M059J (cell line): ENCODE measurements at places on chromosomes 16 and 17.

DNA sequence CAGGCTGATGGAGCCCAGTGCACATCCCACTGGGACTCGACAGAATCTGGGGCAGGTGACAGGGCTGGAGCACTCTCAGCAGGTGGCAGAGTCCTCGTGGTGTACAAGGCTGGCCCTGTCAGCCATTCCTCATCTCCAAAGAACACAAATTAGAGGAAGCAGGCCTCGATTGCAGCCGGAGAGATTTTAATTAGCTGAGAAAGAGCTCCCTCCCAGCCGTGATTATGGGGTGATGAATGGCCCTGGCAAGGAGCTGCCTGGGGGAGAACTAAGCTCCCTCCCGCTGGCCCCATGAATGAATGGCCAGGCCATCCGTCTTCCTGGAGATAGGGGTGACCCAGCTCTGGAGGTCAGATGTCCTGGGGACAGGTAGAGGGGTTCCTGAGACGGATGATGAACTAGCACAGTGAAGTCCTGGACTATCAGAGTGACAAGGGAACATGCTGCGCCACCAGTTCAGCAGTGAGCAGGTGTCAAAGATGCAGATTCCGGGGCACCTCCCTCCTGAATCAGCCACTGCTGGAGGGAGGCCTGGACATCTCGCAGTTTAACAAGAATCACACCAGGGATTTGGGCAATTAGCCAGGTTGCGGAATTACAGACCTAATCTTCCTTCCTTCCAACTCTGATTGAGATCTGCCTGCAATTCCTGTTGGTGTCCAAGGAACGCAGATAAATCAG lies 35.5 kb downstream of the PIMREG start:
- DNase-seq = no peak

DNA sequence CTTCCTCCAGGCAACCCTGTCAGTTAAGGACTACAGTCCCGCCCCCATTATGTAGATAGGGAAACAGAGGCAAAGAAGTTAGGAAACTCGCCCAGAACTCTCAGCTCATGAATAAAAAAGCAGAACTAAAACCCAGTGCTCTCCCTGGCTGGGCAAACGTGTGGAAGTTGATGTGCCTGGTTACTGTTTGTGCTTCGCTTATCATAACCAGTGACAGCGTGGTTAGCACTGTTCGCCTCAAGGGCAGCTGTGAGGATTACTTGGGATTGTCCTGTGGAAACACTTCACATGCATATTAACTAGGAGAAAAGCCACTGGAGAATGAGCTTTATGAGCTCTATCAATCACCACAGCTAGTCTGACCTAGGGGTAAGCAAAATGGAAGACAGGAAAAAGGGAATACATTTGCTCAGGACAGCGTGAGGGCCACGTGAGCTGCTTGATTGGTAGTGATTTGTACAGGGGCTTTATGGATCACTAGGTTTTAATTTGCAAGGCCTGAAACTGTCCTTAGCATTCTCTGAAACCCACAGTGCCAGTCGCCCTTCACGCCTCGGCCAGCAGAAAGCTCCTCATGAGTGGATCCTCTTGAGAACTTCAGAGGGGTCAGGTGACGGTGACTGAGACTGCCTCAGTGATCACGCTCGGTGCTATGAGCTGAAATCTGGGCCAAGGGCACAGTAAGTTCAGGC lies 19.9 kb downstream of the CYB5D2 start:
- DNase-seq = peak; percentile 78

DNA sequence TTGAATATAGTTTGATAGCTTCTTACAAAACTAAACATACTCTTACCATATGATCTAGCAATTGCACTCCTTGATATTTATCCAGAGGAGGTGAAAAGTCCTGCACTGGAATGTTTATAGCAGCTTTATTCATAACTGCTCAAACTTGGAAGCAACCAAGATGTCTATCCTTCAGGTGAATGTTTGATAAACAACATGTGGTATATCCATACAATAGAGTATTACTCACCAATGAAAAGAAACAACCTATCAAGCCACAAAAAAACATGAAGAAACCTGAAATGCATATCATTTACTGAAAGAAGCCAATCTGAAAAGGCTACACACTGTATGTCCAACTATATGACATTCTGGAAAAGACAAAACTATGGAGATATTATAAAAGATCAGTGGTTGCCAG lies 16.1 kb downstream of the STAT3 start:
- no peak for DNase-seq

DNA sequence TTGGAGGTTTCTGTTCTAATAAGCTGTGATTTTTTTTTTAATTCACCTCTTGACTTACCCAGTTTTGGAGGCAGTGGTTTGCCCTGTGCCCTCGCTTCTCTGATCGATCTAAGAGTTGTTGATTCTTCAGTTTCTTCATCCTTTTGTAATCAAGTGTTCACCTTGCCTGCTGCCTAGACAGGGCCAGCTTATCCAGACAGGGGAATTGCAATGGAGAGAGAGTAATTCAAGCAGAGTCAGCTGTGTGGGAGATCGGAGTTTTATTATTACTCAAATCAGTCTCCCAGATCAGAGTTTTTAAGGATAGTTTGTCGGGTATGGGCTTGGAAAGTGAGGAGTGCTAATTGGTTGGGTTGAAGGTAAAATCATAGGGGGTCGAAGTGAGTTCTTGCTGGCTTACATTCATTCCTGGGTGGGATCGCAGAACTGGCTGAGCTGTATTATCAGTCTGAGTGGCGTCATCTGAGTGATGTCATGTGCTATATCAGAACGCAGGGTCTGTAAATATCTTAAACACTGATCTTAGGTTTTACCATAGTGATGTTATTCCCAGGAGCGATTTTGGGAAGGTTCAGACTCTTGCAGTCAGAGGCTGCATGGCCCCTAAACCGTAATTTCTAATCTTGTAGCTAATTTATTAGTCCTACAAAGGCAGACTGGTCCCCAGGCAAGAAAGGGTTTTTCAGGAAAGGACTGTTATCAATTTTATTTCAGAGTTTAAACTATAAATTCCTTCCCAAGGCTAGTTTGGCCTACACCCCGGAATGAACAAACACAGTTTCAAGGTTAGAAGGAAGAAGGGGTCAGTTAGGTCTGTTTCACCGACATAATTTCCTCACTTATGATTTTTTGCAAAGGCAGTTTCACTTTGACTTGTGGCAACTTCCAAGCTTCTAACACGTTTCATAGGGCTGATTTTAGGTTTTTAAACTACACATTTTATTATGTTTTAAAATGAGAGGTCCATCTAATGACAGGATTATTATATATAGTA lies 21.5 kb upstream of the KCNJ16 start:
- DNase-seq = no peak

DNA sequence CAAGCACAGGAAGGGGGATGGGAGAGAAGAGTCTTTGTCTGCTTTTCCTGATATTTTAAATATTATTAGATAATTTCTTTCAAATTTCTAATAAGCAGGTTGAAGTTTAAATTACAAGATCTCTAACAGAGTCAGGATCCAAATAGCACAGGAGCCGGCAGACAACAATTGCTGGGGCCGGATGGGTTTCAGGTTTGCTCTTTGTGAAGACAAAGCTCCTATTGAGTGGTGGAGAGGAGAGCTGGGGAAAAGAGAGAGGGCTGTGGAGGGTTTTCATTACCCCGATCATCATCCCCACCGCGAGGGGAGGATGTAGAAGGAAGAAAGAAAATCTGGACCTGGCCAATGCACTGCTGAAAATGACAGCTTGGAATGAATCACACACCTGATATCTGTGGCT lies 197.3 kb downstream of the SOX9 start:
- DNase-seq = no peak

DNA sequence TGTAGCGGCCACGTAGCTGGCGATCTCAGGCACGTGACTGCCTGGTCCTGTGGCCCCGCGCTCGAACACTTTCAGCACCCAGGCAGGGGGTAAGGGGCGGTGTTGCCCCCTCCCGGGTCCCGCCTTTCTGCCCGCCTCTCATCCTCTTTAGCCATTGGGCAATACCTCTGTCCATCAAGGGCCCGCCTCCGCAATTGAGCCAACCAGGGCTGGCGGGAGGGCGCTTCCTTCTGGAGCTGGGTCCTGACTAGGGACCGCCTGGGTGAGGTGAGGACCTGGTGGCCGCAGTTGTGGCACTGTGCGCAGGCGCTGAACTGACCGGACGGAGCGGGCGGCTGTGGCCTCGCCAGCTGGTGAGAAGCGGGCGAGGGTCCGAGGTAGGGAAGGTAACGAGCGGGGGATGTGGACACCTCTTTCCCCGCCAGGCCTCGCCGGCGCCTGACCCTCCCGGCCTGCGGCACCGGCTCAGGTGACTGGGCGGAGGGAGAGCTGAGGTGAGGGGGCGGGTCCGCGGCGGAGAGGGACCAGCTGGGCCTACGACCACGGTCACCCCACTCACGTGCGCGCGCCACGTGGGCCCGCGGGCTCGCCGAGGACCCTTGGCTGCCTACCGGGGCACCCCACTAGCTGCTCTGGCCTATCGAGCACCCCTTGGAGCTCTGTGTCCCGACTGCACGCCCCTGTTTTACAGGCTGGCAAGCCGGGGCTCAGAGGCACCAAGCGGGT lies at the start of gene PDP2:
PDP2 (plus strand) TSS at position 228 of the 726 bp plus-strand sequence. CDS start 3,770 bp downstream, outside the sequence.
- DNase-seq = peak; percentile 95

GRCh38 chr17:79985943-79986391 lies 49.7 kb downstream of the TBC1D16 start:
- no peak for DNase-seq
